ENCODE measurements at places on chromosomes 3 and 15.

DNA sequence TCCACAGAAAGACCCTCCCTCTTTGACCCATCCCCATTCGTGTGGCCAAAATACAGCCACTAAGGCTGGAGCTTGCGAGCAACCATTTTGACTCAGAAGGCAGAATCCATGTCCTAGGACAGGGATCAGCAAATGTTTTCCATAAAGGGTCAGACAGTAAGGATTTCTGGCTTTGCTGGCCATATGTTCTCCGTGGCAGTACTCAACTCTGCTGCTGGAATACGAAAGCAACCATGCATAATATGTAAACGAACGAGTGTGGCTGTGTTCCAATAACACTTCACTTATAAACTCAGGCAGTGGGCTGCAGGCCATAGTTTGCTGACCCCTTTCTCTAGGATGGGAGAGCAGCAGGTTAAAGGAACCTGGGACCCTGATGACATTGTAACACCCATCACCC is 77.6 kb upstream of the WNT5A start:
- no peak for DNase-seq
- no peak overlapping the region for H3K27ac ChIP-seq
- H3K4me3 ChIP-seq, result no peak overlapping the region
- H3K36me3 ChIP-seq, result no peaks in the 10 kb centered on the region
- H3K27me3 ChIP-seq, result no peaks in the 10 kb centered on the region

DNA sequence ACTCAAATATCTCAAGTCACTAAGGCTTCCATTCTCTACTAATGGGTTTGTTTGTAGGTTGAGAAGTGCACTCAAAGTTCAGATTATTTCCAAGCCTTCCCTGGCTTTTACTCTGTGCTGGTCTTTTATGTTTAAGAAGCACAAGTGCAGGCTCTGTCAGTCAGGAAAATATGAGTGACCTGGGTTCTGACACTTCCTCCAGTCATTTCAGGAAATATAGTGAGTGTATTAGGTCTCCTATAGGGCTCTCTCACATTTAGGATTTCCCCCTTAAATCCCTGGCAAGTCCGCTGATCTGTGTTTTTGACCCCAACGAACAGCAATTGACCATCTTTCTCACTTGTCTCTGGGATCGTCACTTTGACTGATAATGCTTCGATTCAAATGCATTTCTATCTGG is 210.2 kb downstream of the ARPP21 start:
- H3K27me3 ChIP-seq, result no peaks in the 10 kb centered on the region
- no peak overlapping the region for H3K4me3 ChIP-seq
- H3K4me1 ChIP-seq, result no peaks in the 10 kb centered on the region
- DNase-seq, result no peak
- no peaks in the 10 kb centered on the region for H3K36me3 ChIP-seq
- no peak overlapping the region for H3K27ac ChIP-seq

DNA sequence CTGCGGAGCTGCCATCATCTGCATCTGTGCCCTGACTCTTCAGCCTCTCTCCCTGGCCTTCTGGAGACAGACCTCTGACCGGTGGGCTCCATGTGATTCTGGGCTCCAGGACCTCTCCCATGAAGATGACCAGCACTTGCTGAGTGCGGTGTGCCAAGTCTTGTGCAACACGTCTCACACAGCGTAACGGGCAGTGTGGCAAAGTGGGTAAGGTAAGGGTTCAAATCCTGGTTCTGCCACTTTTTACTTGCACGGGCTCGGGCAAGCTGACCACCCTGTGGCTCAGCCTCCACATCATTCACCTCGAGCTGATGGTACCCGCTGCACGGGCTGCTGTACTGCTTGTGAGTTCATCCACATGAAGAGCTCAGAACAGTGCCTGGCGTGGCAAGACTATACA is 6.5 kb upstream of the SYNM start:
- H3K36me3 ChIP-seq, result no peaks in the 10 kb centered on the region
- no peak overlapping the region for H3K27ac ChIP-seq
- no peak overlapping the region for H3K4me3 ChIP-seq
- DNase-seq, result no peak
- peaks cover 4% of the 10 kb centered on the region for H3K4me1 ChIP-seq
- peaks cover 9% of the 10 kb centered on the region for H3K27me3 ChIP-seq

GRCh38 chr3:8665407-8665896 is 20.9 kb upstream of the SSUH2 start:
- no peaks in the 10 kb centered on the region for H3K4me1 ChIP-seq
- H3K4me3 ChIP-seq, result no peak overlapping the region
- H3K27ac ChIP-seq, result no peak overlapping the region
- no peak for DNase-seq
- H3K27me3 ChIP-seq, result no peaks in the 10 kb centered on the region

GRCh38 chr15:67573194-67573593 is 30.7 kb downstream of the MAP2K5 start:
- H3K27me3 ChIP-seq, result no peaks in the 10 kb centered on the region
- H3K27ac ChIP-seq, result no peak overlapping the region
- H3K36me3 ChIP-seq, result peaks cover 8% of the 10 kb centered on the region
- H3K4me3 ChIP-seq, result no peak overlapping the region
- no peaks in the 10 kb centered on the region for H3K4me1 ChIP-seq

GRCh38 chr3:95506174-95506573 is 1308.2 kb upstream of the EPHA6 start:
- H3K27me3 ChIP-seq, result no peaks in the 10 kb centered on the region
- H3K36me3 ChIP-seq, result no peaks in the 10 kb centered on the region

DNA sequence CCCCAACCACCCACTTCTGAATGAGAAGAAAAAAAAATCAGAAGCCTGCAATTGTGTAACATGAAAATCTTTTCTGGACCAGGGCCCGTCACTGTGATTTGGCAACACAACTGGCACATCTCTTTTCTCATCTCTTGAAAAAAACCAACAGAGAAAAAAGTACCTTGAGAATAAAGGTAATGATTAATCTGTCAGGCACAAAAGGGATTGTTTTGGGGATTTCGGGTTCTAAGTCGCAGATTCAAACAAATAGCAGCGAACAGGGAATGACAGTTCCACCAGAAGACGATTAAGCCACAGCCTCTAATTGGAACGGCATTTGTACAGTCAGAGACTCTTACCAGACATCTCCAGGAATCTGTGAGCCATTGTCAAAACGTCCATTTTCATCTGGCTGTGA is at the start of gene AQP9:
TSS of gene AQP9 (plus strand) at position 276 of the 400 bp plus-strand sequence. CDS start 185 bp downstream, outside the sequence.
- no peak within 1 kb of the TSS for H3K4me3 ChIP-seq
- H3K27me3 ChIP-seq, result no peaks in the 10 kb centered on the region
- no peak for DNase-seq
- peak within 1 kb of the TSS; percentile 32 for H3K27ac ChIP-seq
- H3K4me1 ChIP-seq, result no peaks in the 10 kb centered on the region

GRCh38 chr3:39193391-39193790 is 996 bp upstream of the XIRP1 start:
- H3K4me3 ChIP-seq, result no peak overlapping the region
- no peaks in the 10 kb centered on the region for H3K36me3 ChIP-seq
- H3K27me3 ChIP-seq, result no peaks in the 10 kb centered on the region
- H3K4me1 ChIP-seq, result peaks cover 25% of the 10 kb centered on the region
- no peak overlapping the region for H3K27ac ChIP-seq

GRCh38 chr15:64343841-64344240 is 12.1 kb downstream of the CSNK1G1 start:
- no peaks in the 10 kb centered on the region for H3K4me1 ChIP-seq
- H3K27me3 ChIP-seq, result no peaks in the 10 kb centered on the region
- H3K36me3 ChIP-seq, result peaks cover 17% of the 10 kb centered on the region
- H3K27ac ChIP-seq, result no peak overlapping the region

GRCh38 chr3:100402256-100402655 is 917 bp downstream of the LNP1 start:
- no peak for DNase-seq
- H3K27ac ChIP-seq, result peak overlapping the region; percentile 67
- peaks cover 18% of the 10 kb centered on the region for H3K4me1 ChIP-seq
- no peaks in the 10 kb centered on the region for H3K27me3 ChIP-seq
- H3K4me3 ChIP-seq, result peak overlapping the region; percentile 81
- no peaks in the 10 kb centered on the region for H3K36me3 ChIP-seq

GRCh38 chr3:182637350-182638110 is 155.8 kb upstream of the ATP11B start:
- H3K4me1 ChIP-seq, result no peaks in the 10 kb centered on the region
- H3K27me3 ChIP-seq, result peaks cover 2% of the 10 kb centered on the region

DNA sequence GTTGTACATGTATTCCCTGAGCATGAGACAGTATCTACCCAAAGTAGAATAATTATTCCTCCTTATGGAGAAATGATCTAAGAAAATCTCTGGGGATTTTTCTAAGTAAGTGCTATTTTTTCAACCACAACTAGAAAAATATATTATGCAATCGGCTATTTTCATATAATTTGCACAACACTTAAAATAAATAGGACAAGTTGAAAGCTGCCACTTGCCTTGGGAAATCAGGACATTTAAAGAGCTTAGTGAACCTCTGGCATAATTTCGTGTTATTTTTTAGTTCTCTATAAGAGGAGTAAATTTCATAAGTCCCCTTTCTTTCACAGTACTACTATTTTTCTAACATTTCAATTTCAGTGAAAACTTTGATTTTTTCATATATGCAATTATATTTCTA is 672.1 kb downstream of the OTOL1 start:
- no peak for DNase-seq
- H3K27me3 ChIP-seq, result no peaks in the 10 kb centered on the region
- no peaks in the 10 kb centered on the region for H3K36me3 ChIP-seq

- H3K4me1 ChIP-seq, result no peaks in the 10 kb centered on the region
- no peak overlapping the region for H3K27ac ChIP-seq
- no peak overlapping the region for H3K4me3 ChIP-seq
Measured at GRCh38 chr15:53390549-53390948, 368.9 kb downstream of the WDR72 start.

All from natural killer cell (primary cell).